ENCODE measurements at places on chromosomes 4 and X.

GRCh38 chr4:138341739-138342415, 99.7 kb upstream of the SLC7A11 start:
- H3K4me1 ChIP-seq, result peaks cover 14% of the 10 kb centered on the region
- DNase-seq, result no peak
- H3K27ac ChIP-seq, result no peak overlapping the region
- no peak overlapping the region for H3K4me3 ChIP-seq
- no peaks in the 10 kb centered on the region for H3K36me3 ChIP-seq
- peaks cover 2% of the 10 kb centered on the region for H3K27me3 ChIP-seq

DNA sequence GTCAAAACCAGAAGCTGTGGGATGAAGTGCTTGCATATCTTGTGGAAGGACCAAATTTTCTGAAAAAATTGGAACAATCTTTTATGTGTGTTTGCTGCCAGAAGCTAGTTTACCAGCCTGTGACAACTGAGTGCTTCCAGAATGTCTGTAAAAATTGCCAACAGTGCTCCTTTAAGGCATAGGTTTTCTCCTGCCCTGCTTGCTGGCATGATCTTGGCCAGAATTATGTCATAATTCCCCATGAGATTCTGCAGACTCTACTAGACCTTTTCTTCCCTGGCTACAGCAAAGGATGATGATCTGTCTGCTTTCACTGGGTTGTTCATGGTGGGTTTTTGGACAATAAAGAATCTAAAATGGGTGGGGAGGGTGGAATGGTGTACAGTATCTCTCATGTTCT, 196.3 kb upstream of the ZCCHC13 start:
- H3K27me3 ChIP-seq, result no peaks in the 10 kb centered on the region
- no peak for DNase-seq
- H3K36me3 ChIP-seq, result peaks cover 41% of the 10 kb centered on the region
- no peak overlapping the region for H3K4me3 ChIP-seq

DNA sequence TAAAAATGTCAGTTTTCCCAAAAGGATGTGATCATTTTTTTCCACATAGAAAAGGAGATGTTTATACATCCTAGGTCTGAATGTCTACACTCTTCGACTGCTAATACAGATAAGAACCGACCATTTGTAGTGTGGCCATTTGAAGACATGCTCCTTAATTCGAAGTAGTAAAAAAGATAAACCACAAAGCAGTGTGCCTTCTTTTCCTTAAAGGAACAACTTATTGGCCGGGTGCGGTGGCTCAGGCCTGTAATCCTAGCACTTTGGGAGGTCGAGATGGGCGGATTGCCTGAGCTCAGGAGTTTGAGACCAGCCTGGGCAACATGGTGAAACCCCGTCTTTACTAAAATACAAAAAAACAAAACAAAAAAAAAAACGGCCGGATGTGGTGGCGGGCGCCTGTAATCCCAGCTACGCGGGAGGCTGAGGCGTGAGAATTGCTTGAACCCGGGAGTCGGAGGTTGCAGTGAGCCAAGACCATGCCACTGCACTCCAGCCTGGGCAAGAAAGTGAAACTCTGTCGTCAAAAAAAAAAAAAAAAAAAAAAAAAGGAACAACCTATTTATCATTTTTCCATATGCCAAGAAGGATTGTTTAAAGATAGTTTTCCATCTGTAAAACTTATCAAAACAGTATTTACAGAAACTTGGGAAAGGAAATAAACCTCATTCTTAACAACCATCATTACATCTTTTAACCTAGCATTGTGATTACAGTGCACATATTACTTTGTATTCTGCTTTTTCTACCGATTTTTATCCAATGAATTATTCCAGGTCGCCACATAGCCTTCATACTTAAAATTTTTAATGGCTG, 2.6 kb downstream of the INTS6L start:
- H3K27ac ChIP-seq, result no peak overlapping the region
- peaks cover 2% of the 10 kb centered on the region for H3K27me3 ChIP-seq
- H3K4me3 ChIP-seq, result no peak overlapping the region

- no peak overlapping the region for H3K27ac ChIP-seq
- H3K4me1 ChIP-seq, result peaks cover 10% of the 10 kb centered on the region
- H3K27me3 ChIP-seq, result no peaks in the 10 kb centered on the region
- no peak for DNase-seq
Measured at GRCh38 chr4:89404530-89404929, 96.9 kb upstream of the GPRIN3 start.

GRCh38 chr4:19033816-19034733, 1012.5 kb upstream of the LCORL start:
- H3K27me3 ChIP-seq, result no peaks in the 10 kb centered on the region
- no peak for DNase-seq
- H3K4me1 ChIP-seq, result no peaks in the 10 kb centered on the region
- H3K4me3 ChIP-seq, result no peak overlapping the region
- H3K36me3 ChIP-seq, result no peaks in the 10 kb centered on the region

DNA sequence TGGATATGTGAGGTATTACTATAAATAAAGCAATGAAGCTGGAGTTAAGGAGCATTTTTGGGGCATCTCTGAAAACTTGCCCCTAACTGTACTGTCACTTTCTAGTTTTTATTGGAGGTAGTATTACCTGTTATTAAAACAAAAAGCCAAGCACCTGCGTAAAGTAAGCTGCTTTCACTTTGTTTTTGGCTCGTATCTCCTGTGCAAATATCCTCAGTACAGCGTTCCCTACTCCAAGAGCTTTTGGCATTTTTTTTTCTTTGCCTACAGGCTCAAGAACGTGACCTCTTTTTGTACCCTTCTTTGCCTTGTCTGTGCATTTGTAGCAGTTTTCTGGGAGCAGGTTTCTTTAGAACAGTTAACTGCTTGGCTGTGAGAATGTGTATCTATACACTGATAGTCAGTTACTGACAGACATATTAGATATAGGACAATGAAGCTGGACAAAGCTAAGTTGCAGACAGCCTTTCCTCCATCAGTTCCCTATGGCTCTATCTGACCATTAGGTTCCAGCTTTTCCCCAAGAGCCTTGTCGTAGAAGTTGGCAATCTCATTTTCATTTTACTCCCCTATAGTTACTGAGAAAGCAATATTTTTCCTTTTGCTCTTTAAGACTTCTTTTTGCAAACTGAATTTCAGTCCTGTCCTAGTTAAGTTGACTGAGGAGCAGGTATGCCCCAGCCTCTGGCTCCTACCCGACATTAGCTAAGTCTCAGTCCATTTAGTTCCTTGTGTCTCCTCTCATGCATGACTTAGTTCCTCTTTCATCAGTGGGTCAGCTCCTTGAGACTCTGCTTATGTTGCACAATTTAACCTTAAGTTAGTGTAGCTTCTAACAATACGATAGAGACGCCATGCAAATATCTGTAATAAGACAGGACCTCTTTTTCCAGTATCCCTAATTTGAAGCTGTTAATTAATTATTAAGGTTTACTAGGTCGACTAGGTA, 71.5 kb upstream of the HPRT1 start:
- no peaks in the 10 kb centered on the region for H3K4me1 ChIP-seq
- H3K4me3 ChIP-seq, result no peak overlapping the region
- no peaks in the 10 kb centered on the region for H3K36me3 ChIP-seq
- H3K27me3 ChIP-seq, result no peaks in the 10 kb centered on the region
- H3K27ac ChIP-seq, result peak overlapping the region; percentile 7

DNA sequence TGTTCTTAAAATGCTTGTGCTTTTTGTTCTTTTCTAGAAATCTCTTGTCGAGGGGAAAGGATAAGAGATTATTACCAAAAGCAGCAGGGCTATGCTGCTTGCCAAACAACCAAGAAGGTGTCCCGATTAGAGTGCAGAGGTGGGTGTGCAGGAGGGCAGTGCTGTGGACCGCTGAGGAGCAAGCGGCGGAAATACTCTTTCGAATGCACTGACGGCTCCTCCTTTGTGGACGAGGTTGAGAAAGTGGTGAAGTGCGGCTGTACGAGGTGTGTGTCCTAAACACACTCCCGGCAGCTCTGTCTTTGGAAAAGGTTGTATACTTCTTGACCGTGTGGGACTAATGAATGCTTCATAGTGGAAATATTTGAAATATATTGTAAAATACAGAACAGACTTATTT, 81.5 kb upstream of the PACRGL start:
- no peaks in the 10 kb centered on the region for H3K4me1 ChIP-seq
- no peak overlapping the region for H3K27ac ChIP-seq
- DNase-seq, result no peak
- H3K4me3 ChIP-seq, result no peak overlapping the region
- peaks cover 3% of the 10 kb centered on the region for H3K27me3 ChIP-seq
- no peaks in the 10 kb centered on the region for H3K36me3 ChIP-seq

- H3K27me3 ChIP-seq, result peaks cover 2% of the 10 kb centered on the region
- no peaks in the 10 kb centered on the region for H3K36me3 ChIP-seq
- DNase-seq, result no peak
- no peaks in the 10 kb centered on the region for H3K4me1 ChIP-seq
- H3K27ac ChIP-seq, result no peak overlapping the region
Measured at GRCh38 chrX:154352466-154352865, 22.0 kb downstream of the FLNA start.

GRCh38 chr4:56115898-56116297, 167.2 kb downstream of the CEP135 start:
- DNase-seq, result no peak
- peaks cover 4% of the 10 kb centered on the region for H3K4me1 ChIP-seq
- no peak overlapping the region for H3K4me3 ChIP-seq
- no peaks in the 10 kb centered on the region for H3K27me3 ChIP-seq
- H3K27ac ChIP-seq, result no peak overlapping the region

- H3K27ac ChIP-seq, result no peak overlapping the region
- no peak for DNase-seq
- no peak overlapping the region for H3K4me3 ChIP-seq
- peaks cover 3% of the 10 kb centered on the region for H3K27me3 ChIP-seq
Measured at GRCh38 chrX:41984628-41985027, 61.3 kb upstream of the CASK start.

DNA sequence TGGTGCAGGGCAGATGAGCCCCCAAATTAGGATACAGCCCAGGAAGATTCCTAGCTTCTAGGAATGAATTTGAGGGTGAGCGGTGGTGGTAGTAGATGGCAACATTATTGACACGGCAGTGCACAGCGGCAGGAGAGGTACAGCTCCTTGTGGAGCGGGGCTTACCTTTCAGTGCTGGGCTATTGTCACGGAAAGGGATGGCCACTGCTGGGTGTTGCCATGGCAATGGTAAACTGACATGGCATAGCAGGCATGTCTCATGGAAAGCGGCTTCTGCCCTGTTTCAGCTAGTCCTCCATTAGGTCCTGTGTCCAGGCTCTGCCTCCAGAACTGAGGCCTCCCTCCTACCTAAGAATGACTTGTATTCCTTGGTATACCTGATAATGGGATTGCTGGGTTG, 81.8 kb upstream of the WDR1 start:
- no peak for DNase-seq
- no peak overlapping the region for H3K4me3 ChIP-seq
- no peaks in the 10 kb centered on the region for H3K4me1 ChIP-seq
- H3K27ac ChIP-seq, result no peak overlapping the region
- peaks cover 3% of the 10 kb centered on the region for H3K27me3 ChIP-seq
- H3K36me3 ChIP-seq, result no peaks in the 10 kb centered on the region

DNA sequence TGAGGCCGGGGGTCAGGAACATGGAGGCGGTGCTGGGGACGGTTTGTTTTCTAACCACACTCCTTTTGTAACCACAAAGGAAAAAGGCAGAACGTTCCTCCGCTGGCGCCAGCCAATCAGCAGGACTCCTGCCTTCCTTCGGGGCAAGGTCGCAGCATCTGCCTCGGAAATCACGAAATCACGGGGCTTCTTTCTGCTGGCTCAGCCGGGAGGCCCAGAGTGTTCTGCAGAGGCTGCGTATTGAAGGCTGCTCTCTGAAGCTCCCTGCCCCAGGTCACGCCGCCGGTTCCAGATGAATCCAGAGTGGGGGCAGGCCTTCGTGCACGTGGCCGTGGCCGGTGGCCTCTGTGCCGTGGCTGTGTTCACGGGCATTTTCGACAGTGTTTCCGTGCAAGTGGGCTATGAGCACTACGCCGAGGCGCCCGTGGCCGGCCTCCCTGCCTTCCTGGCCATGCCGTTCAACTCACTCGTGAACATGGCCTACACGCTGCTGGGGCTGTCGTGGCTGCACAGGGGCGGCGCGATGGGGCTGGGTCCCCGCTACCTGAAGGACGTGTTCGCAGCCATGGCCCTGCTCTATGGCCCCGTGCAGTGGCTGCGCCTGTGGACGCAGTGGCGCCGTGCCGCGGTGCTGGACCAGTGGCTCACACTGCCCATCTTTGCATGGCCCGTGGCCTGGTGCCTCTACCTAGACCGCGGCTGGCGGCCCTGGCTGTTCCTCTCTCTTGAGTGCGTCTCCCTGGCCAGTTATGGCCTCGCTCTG, 9.4 kb downstream of the TMEM187 start:
- H3K4me3 ChIP-seq, result no peak overlapping the region
- no peak for DNase-seq

DNA sequence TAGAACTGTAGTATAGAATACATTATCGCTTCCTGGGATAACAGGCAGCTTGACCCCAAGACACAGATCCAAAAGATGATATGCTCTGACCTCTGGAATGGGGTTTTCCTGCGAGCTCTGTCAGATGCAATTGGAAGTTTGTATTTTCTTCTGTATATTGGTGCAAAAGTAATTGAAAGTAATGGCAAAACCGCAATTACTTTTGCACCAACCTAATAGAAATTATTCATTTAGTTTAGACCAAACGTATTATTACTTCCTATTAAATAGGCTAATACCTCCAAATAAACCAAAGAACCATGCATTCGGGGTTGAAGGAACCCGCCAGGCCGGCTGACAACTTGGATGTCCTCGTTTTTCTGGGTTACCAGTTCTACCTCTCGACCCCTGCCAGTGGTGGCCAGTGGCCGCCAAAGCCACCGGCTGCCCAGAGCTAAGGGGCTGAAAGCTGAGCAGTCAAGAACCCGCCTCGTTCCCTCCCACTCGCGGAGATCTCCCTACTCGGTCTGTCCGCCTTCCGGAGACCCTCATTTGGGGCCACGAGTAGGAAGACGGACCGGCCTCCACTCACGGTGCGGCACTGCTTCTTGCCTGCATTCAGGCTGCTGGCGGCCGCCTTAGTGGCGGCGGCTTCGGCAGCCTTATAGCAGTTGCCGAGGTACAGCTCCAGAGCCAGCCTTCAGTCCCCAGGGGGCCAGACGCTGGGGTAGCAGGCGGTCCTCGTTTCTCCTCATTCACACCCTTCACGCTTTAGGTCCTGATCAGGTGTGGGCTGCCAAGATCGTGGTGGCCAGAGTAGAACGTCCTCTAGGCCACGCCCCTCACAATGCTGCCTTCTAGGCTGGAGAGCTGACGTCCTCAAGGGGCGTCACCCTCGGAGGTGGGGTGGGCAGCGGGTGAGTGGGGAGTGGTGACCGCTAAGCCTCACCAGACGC, 121.9 kb downstream of the RBMX2 start:
- H3K36me3 ChIP-seq, result no peaks in the 10 kb centered on the region
- no peak for DNase-seq
- no peaks in the 10 kb centered on the region for H3K4me1 ChIP-seq
- H3K27ac ChIP-seq, result no peak overlapping the region
- no peaks in the 10 kb centered on the region for H3K27me3 ChIP-seq
- no peak overlapping the region for H3K4me3 ChIP-seq

- no peak overlapping the region for H3K27ac ChIP-seq
- no peak overlapping the region for H3K4me3 ChIP-seq
- H3K27me3 ChIP-seq, result no peaks in the 10 kb centered on the region
- no peak for DNase-seq
- H3K4me1 ChIP-seq, result no peaks in the 10 kb centered on the region
- peaks cover 9% of the 10 kb centered on the region for H3K36me3 ChIP-seq
Measured at GRCh38 chrX:24603191-24603590, 44.0 kb downstream of the PCYT1B start.
